Fibroblast of villous mesenchyme (primary cell): ENCODE measurements at places on chromosomes 1 and 21.

- DNase-seq: peak; percentile 6
Observed at GRCh38 chr1:81867235-81867634, 66.5 kb downstream of the ADGRL2 start.

- DNase-seq: no peak
Observed at GRCh38 chr1:100750005-100750885, 30.7 kb downstream of the VCAM1 start.

DNA sequence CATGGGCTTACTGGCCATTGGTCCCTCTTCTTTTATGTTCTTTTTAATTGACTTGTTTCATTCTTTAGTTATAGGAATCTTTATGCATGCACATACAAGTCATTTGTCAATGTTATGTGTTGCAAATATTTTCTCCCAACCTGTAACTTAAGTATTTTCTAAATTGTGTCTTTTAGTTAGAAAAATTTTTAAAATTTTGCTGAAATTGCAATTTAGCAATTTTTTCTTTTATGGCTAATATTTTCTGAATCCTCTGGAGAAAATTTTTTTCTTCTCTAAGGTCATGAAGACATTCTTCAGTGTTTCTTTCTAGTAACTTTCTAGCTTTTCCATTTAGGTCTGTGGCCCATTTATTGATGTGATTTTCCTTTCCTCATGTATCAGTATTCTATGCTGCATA, 48.9 kb upstream of the TENT5C start:
- DNase-seq: no peak

DNA sequence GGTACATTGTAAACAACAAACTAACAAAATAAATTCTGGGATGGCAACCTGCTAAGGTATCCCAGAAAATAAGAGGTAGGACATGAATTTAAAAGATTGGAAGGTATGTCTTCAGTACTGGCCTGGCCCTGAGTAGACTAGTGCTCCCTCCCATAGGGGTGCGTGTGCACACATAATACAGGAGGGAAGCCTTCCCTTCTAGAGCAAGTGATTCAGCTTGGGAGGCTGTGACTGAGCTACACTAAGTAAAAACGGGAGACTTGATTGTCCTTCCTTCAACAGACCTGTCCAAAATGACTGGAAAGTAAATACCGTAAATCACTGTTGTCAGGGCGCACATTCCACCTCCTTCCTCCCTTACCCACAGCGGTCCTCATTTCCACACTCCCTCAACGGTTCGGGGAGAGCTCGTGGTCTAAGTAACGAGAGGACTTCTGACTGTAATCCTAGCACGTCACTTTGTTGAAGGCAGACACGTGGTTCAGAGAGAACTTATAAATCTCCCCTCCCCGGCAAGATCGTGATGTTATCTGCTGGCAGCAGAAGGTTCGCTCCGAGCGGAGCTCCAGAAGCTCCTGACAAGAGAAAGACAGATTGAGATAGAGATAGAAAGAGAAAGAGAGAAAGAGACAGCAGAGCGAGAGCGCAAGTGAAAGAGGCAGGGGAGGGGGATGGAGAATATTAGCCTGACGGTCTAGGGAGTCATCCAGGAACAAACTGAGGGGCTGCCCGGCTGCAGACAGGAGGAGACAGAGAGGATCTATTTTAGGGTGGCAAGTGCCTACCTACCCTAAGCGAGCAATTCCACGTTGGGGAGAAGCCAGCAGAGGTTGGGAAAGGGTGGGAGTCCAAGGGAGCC, at the start of gene TGFB2:
TSS of gene TGFB2 (plus strand) at position 523 of the 859 bp plus-strand sequence. CDS start 1,366 bp downstream, outside the sequence.
- peak; percentile 89 for DNase-seq
